ENCODE measurements at places on chromosomes 7 and 10.
A peak's percentile ranks its signal among the peaks of the same experiment; 100 is the strongest.

GRCh38 chr10:123160311-123160980 lies 6.2 kb downstream of the BUB3 start:
- no peak for DNase-seq

GRCh38 chr10:18229826-18230225 lies 89.6 kb downstream of the CACNB2 start:
- DNase-seq: no peak

DNA sequence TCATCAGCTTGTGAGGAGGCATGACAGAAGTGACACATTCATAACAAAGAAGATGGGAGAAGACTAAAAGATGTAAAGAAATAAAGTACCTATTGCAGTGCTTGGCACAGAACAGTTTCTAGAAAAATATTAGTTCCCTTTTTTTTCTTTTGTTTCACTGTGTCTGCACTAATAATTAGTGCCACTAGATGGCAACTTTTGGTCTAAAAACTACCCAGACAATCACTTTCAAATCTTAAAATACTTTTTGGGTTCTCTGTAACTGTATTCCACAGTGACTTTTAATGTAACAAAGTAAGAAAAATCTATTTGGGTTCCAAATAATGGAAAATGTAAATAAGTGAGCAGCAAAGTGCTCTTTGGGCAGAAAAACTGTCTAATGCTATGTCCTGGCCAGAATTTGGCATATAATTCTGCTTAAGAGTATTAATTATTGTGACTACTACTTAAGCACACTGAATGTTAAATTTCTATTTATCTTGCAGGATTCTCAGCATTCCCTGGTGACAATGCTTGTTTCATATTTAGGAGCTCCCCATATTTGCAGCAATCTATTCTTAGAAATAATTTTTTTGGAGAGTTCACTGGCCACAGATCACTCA lies 134.8 kb upstream of the KIF5B start:
- DNase-seq: no peak

DNA sequence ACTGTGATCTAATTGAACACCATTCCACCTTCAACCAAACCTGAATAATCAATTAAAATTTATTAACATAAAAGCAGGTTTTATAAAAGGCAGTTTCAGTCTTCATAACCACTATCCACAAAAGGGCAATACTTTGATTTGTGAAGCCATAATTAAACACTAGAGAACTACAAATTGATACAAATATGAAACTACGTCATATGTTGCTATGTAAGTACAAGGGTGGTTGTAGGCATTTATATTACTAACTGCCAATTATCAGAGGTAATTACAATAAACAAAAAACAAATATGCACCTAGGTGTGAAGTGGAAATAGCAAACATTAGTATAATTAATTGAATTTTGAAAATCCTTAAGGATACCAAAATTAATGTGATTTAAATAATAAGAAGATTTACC lies 368.5 kb upstream of the PCDH15 start:
- no peak for DNase-seq

- no peak for DNase-seq
Measured at GRCh38 chr10:129523031-129523722, 56.1 kb downstream of the MGMT start.

DNA sequence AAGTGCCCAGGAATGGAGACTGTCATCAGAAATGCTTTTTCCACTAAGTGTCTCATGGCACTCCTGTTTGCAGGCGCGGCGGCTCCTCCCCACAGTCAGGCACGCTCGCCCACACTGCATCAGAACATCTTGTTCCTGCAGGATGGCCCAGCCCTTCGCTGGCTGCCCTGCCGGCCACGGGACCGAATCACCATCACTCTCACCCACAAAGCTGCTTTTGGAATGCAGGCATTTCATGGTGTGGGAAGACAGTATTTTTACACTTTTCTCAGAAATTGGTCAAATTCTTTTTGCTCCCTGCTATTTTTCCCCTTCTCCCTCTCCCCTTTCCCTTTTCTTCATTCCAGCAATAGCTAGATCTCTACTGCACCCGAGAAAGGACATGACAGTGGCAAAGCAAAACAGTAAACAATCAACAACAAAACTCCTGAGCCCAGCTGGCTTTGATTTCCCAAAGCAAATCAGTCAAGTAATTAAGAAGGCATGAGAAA lies 176.1 kb upstream of the TNS3 start:
- peak; percentile 62 for DNase-seq

- no peak for DNase-seq
Measured at GRCh38 chr7:94605031-94605430, 50.9 kb downstream of the SGCE start.

GRCh38 chr7:81331061-81332018 lies 412.5 kb upstream of the SEMA3C start:
- no peak for DNase-seq

DNA sequence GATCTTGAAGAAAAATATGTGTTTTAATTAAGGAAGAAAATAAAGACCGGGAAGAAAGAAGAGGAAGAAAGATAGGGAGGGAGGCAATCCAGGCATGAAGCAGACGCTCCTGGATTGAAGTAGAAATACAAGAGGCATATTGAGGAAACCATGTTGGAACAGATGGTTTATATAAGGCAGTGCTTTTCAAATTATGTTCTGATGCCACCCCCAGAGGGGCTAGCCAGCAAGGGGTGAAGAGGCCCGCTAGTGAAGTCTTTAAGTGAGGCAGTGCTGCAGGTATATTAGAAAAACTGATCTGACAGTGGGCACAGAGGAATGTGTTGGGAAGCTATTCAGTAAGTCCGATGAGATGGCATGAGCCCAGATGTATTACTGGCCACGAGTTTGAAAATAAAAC lies 40.1 kb downstream of the REEP3 start:
- no peak for DNase-seq

DNA sequence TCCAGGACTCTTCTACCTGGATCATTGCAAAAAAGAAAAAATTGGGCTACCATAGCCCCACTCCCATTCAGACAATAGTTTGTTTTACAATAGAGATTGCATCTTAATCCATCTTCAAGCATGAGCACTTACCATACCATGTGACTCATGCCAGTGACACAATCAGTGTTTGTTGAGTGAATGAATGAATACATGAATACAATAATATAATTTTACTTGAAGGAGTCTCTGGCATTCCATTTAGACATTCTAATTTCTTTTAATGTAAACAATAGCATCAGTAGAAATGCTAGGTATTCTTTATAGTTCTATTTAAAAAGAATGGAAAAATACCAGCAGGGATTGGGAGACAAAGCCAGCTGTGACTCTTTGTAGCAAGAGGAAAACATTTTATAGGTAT lies 141.6 kb upstream of the AKR1E2 start:
- DNase-seq: no peak

DNA sequence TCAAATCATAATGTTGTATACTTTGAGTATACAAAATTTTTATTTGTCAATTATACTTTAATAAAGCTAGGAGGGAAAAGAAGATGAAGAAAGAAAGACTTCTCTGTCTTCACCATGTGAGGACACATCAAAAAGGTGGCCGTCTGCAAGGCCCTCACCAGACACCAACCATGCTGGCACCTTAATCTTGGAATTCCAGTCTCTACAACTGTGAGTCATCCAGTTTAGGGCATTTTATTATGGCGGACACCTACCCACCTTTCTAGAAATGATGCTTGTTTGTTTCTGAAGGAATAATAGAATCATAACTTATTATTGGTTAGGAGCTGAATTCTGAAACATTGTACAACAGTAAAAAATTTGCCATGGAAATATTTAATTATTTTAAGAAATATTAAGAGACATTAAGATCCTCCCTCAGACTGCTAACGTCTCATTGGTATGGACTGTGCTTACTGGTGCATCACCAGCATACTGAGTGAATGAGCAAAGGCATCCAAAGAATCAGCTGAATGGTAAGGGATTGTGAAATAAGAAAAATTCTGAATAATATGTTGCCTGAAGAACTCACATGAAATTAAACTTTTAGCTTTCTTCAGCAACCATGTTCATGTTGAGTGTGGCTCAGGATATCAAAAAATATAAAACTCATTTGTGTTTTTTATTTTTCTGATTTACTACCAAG lies 536.6 kb downstream of the HTR7 start:
- no peak for DNase-seq

GRCh38 chr10:30510184-30510931 lies 76.4 kb downstream of the MAP3K8 start:
- DNase-seq: no peak

- no peak for DNase-seq
Measured at GRCh38 chr7:45080958-45081669, 7.7 kb downstream of the NACAD start.

DNA sequence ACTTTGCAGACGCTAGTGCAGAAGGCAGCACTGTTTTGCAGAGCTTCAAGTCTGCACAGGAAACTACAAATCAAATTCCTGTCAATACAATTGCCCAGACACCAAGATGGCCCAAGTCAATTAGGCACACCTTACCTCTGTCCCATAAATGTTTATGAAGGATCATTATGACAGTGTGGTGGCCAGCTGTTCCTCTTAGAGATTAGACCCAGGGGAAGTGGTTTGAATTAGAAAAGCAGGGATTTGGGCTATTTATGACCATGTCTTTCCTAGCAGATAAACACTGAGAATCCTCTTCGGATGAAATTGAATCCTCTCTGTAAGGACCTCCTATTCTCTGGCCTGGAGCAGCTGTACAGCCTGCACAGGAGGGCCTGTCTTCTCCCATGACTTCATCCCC lies 9.9 kb upstream of the NEUROG3 start:
- DNase-seq: no peak

DNA sequence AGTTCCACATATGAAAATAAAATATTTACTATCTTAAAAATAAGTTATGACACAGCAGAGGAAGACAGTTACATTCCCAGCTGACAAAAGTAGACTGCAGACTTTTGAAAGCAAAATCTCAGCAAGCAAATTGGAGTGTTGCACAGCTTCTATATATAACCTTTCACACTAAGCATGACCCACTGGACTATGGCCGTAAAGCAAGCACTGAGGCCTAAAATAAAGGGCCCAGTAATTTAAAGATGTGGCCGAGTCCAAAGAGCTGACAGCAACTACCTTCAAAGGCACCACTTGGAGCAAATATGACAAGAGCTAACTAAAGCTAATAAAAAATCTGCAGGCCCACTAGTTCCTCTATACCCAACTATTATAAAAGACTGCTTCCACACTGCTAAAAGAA lies 6.5 kb downstream of the GDI2 start:
- no peak for DNase-seq

- DNase-seq: no peak
Measured at GRCh38 chr7:137441451-137441850, 97.9 kb upstream of the PTN start.

DNA sequence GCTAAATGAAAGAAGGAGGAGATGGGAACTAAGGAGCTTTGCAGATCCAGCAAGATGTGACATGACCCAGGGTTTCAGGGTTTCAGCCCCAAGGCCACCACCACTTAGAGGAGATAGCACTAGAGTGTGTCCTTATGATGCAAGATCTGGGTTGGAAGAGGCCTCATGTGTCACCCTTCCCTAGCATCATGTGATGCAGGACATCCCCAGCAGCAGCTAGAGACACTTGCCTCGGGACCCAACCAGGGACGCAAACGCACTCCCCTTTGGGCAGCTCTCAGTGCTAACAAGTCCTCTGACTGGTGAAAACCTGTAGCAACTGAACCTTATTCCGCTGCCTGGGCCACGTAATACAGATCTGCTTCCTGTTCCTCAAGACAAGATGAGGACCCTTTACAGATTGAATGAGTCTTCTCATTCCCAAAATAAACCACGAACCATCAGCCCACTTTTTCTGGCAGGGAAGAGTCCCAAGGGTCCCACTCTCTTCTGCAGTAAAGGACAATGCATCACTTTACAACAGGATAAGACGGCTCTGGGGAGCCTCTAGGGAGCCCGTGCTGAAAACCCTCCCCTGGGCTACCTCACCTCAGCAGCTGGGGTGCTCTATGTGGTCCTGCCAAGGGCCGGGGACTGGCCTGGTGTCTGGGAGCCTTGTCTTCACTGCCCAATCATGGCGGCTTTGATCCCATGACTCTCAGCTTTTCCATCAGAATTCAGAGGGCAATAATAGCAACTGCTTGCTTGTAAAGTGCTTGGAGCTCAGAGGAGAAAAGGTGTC lies 44.8 kb upstream of the GDF10 start:
- no peak for DNase-seq

DNA sequence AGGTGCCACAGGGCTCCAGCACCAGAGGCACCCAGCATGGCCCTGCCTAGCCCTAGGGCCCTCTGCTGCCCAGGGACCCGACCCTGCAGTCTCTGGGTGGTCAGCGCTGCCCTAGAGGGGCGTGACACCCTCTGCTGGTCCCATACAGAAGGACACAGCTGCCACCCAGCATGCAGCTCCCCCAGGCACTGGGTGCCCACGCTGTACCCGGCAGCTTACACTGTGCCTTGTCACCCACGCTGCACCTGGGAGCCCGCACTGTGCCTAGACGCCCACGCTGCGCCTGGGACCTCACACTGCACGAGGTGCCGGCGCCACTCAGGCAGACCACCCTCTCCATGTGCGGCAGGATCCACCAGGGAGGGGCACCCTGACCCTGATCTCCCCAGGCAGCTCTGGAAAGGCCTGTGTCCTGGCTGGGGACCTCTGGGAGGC lies 55.2 kb downstream of the PWWP2B start:
- peak; percentile 59 for DNase-seq

DNA sequence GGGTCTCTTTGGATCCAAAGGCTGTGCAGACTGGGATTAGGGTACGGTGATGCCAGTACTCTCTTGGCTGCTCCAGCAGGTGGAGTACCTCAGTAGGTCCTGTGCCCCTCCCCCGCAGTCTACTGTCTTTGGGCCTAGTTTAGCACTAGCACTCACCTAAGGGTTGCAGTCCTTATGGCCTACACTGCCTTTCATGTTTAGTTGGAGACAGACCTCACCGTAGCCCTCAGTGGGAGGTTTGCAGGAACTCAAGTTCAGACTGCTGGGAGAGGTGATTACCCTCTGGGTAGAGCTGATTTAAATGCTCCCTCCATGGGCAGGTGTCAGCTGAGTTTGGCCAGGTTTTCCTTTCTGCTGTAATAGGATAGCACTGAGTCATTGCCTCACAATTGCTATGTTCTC lies 210.8 kb upstream of the TMEM196 start:
- no peak for DNase-seq

DNA sequence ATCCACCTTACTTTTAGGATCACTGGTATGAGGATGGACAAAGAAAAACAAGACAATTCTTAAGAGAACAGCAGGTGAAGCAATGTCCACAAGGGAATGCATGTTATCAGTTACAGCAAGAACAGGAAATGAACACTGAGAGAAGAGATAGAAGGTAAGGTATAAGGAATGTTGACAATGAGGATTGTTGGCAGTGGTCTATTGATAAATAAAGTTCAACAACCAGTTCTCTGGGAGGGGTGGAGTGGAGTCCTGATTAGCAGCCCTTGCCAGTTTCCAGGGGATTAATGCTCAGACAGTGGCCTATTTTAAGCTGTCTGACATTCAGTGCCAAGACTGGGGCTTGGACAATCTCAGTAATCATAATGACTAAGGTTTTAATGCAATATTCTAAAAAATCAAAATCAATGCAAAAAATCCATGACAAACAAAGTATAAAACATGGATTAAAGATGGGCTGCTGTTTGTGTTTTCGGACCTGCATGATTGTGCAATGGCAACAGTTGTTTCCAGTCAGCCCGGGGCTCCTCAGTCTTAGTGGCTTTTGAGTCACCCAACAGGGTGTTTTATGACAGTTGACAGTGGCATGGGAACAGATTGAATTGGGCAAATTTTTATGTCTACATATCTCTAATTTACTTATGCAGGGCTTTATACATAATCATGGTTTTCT lies 13.8 kb upstream of the AKR1B1 start:
- no peak for DNase-seq
